ENCODE measurements at places on chromosomes 16 and 17.

GRCh38 chr17:67390006-67390645 is 13.0 kb downstream of the PITPNC1 start:
- no peak for DNase-seq

- no peak for DNase-seq
These were observed 1.3 kb downstream of the CAVIN1 start for GRCh38 chr17:42421507-42422338.

- DNase-seq = no peak
These were observed 45.0 kb downstream of the ESRP2 start for GRCh38 chr16:68190736-68191510.

DNA sequence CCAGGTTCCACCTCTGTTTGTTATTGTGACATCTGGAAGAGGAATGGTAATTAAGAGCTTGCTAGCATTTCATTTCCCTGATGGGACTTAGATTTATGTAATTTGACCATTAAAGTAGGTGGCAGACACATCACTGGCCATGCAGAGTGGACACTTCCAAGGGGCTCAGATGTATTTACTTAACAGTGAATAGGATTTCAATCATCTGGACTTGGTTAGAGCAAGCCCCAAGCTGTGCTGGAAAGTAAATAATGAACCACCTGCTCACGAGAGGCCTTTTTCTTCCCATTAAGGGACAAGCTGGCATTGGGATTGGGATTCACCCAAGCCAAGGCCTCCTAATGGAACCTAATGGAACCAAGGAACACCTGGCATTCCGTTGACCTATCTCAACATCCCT is 395.3 kb downstream of the HS3ST4 start:
- no peak for DNase-seq

- no peak for DNase-seq
These were observed 26.1 kb upstream of the JPH3 start for GRCh38 chr16:87576171-87576570.

- DNase-seq = no peak
These were observed 174.6 kb downstream of the ZNF423 start for GRCh38 chr16:49681217-49681883.

- DNase-seq = no peak
These were observed 47.6 kb upstream of the RBBP6 start for GRCh38 chr16:24491731-24492130.

DNA sequence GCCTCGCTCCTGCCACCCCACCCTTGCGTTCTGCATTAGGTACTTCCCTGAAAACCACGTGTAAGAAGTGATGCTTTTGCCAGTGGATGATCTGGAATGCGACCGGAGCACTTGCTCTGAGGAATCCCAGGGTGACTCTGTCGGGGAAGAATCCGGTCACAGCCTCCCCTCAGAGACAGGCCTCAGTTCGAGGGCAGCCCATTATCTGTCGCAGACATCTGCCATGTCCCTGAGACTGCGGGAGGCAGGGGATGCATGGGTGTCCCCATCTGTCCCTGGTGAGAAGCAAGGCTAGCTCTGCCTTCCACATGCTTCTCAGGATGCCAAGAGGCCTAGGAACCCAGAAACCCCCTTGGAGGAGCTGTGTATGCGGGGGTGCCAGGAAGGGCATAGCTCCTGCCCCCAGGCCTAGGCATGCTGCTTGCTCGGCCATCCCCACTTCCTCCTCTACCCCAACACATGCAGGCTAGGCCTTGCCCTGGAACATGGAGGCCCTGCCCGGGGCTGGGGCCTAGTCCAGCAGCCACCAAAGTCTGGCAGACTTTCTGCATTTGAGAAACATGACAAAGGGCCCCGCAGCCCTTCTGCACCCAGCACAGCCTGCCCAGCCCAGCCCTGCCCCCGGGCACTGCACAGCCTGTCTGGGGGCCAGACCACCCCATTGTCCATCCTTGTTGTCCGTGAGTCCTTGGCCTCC is 20.5 kb downstream of the MNT start:
- no peak for DNase-seq

DNA sequence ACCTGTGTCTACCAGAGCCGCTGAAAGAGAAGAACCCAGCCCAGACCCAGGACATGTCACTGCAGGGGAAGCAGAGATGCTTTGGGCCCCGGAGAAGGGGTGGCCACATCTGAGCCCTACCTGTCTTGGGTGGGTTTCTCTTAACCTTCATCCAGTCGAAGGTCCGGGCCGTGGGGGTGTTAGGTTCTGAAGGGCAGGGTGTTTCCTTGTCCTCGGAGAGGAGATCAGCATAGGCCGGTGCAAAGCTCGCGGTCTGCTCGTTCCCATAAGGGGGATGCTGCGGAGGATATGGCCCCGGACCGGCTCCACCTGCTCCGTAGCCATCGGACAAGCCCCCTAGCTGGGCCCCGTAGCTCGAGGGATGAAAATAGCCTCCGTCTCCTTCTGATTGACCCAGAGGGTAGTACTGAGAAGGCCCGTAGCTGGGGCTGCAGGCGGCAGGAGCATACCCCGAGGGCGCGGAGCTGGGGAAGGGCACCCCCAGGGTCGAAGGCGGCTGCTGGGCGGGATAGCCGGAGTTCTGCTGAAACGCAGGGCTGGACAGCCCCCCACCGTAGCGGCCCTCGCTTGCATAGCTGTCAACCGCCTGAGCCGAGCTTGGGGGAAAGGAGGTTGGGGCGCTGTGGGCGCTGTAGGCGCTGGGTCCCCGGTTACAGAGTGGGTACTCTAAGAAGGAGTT is 464 bp downstream of the HOXB1 start:
- DNase-seq = no peak

- no peak for DNase-seq
These were observed 43.9 kb downstream of the HS3ST4 start for GRCh38 chr16:25735645-25736044.

- no peak for DNase-seq
These were observed 63.3 kb downstream of the RNF213 start for GRCh38 chr17:80323982-80324381.

- DNase-seq = no peak
These were observed 266.5 kb upstream of the HSBP1 start for GRCh38 chr16:83541231-83541630.

- DNase-seq = no peak
These were observed 117.8 kb upstream of the METRNL start for GRCh38 chr17:82961366-82962162.

GRCh38 chr17:47243737-47244598 is 9.7 kb upstream of the ITGB3 start:
- DNase-seq = no peak

DNA sequence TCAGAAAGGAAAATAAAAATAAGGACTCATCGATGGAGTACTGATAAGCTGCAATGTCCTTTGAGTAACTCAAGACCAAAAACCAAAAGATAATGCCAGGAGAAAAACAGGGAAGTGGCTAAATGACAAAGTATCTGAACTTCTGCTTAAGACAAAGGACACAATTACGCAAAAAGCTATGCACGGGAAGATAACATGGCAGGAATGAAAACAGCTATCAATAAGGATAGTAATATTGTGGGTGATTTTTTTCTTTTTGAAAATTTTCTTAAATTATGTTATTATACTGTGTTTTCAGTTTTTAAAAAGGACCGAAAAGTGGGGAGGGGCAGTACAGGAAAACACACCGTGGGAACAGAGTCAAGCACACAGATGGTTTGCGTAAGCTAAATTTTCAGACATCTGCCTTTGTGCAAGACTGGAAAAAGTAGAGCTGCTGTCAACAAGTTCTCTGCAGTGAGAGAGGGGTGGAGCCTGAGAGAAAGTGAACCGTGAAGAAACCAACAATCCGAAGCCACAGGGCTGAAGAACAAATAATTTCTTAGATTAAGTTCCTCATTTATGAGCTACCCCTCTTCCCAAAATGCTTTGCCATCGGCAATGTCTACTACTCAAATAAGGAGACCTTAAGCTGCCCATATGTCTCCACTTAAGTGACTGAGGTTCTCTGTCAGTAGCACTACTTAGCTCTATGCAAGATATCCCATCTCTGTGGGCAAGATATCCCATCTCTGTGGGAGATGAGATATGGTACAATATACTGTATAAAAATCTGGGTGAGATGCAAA is 99.9 kb upstream of the CORO6 start:
- DNase-seq = no peak

All from nucleus accumbens (tissue), 56 donors.